ENCODE measurements at places on chromosomes 7 and 10. TPM values are rescaled to one million over a fixed set of nuclear protein-coding genes. Genes with fewer than 3 reads are reported as not detected.

CHAT gene
- polyA plus RNA-seq = not detected

BMPER gene
- 3.6 TPM for polyA plus RNA-seq

CCDC186 gene
- polyA plus RNA-seq = 11.9 TPM

SMO gene
- polyA plus RNA-seq = 36.8 TPM

DLX6 gene
- 0.14 TPM for polyA plus RNA-seq

ADAP1 gene
- 3.2 TPM for polyA plus RNA-seq

SPDYE11 gene
- 0.20 TPM for polyA plus RNA-seq

CCDC6 gene
- polyA plus RNA-seq = 17.6 TPM

RBM48 gene
- polyA plus RNA-seq = 13.8 TPM

ELOVL3 gene
- 0.70 TPM for polyA plus RNA-seq

KEL gene
- polyA plus RNA-seq = 0.87 TPM

RAPGEF5 gene
- polyA plus RNA-seq = 13.9 TPM

LYZL2 gene
- not detected for polyA plus RNA-seq

KLF14 gene
- polyA plus RNA-seq = 1.1 TPM

ZNF853 gene
- polyA plus RNA-seq = 16.6 TPM

CDHR1 gene
- 0.96 TPM for polyA plus RNA-seq

AKR1C1 gene
- 7.2 TPM for polyA plus RNA-seq

SLC39A12 gene
- not detected for polyA plus RNA-seq

OGDHL gene
- 0.66 TPM for polyA plus RNA-seq

ZNF22 gene
- polyA plus RNA-seq = 42.4 TPM

ST8SIA6 gene
- polyA plus RNA-seq = 1.3 TPM

SYT15 gene
- polyA plus RNA-seq = 5.2 TPM

NPY gene
- polyA plus RNA-seq = 19.9 TPM

SLC13A1 gene
- polyA plus RNA-seq = not detected

CREB5 gene
- polyA plus RNA-seq = 33.5 TPM

ZDHHC16 gene
- 28.8 TPM for polyA plus RNA-seq

C10orf62 gene
- 0.11 TPM for polyA plus RNA-seq

KIAA1217 gene
- polyA plus RNA-seq = 36.0 TPM

GHRHR gene
- 0.54 TPM for polyA plus RNA-seq

CALML3 gene
- 0.09 TPM for polyA plus RNA-seq

CUBN gene
- polyA plus RNA-seq = 3.7 TPM

ITPRID1 gene
- polyA plus RNA-seq = 0.52 TPM
